ENCODE measurements at places on chromosomes 2 and 18.

DNA sequence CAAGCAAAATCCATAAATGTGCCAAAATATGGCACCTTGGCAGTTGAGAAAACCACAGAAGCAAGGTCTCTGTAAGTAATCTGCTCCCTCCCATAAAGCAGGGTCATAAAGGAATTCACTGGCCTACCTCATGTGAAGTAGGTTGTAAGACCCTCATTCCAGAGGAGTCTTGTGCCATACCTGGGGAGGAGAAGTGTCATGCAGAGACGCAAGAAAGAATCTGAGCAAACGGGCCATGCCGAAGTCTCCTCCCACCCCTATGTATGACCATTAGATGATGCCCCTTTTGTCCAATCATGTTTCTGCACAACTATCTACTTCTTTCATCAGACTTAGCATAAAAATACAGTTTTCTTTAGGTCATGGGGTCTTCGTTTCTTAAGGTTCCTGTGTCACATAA, 14.6 kb downstream of the NMUR1 start:
- DNase-seq: no peak

DNA sequence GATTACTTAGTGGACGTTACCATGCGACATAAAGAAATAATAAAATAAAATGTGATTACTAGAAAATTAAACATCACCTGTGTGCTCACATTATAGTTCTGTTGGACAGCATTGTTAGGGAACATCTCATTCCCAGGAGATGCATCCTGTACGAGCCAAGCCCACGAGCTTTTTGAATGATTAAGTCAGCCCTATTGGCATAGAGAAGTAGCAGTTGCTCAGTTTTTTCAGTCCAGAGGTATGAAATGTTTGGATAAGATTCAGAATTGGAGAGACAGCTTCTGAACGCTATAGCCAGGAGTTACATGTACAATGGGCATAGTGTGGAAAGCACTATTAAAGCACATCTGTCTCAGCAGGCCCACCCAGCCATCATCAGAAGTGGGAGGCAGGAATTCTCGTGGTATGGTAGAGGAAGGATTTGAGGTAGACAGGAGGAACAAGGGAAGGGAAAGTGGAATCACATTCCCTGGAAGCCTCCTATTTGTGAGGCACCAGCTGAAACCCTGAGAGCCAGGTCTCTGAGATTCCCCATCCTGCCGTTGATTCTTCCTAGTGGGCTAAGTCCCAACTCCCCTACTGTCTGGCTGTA, 8.6 kb downstream of the SPATS2L start:
- no peak for DNase-seq

- peak; percentile 76 for DNase-seq
Observed at GRCh38 chr18:77067291-77068061, 65.1 kb downstream of the MBP start.

DNA sequence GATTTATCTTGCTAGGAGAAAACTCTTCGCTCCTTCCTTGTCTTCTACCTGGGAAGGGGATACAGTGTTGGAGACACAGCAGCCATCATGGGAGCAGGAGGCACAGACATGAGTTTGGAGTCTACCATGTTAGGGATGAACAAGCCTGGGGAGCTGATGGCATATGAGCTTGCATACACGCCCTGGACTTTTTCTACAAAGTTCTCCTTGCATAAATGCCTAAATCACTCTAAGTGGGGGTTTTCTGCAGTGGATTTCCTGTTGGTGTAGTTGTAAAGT, 3.6 kb upstream of the HS1BP3 start:
- DNase-seq: no peak

DNA sequence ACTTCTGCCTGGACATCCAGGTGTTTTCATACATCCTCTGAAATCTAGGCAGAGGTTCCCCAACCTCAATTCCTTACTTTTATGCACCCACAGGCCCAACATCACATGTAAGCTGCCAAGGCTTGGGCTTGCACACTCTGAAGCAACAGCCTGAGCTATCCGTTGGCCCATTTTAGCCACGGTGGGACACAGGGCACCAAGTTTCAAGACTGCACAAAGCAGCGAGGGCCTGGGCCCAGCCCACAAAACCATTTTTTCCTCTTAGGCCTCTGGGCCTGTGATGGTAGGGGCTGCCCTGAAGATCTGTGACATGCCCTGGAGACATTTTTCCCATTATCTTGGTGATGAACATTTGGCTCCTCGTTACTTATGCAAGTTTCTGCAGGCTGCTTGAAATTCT, 5.9 kb downstream of the C2orf69 start:
- DNase-seq: no peak

DNA sequence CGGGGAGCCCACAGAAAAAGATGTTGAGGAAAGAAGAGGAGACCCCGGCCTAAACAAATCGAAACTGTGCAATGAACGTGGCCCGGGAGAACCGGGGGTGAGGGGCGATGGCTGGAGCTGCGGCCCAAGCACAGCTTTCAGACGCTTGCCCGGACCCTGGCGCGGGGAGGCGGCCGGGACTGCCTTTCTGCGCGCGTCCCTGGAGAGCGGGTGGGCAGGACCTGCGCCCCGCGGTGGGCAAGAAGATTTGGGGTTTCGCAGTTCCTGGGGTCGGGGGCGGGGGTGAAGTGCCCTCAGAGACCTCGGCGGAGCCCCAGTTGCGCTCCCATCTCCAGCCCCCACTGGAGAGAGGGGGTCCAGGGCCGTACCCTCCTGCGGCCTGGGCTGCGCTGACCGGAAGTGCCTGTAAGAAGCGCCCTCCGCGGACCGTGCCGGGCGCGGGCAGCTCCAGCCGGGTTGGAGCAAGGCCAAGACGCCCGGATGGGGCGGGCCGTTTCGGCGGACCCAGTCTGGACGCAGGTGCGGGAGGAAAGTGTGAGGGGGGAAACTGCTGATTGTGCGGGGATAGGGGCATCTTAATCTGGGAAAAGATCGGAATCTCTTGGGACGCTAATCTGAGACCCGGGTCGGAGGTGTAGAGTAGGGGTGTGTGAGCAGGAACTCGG, 11.6 kb downstream of the EN1 start:
- DNase-seq: no peak

GRCh38 chr2:64943387-64944150, 45.6 kb upstream of the SLC1A4 start:
- no peak for DNase-seq

- no peak for DNase-seq
Observed at GRCh38 chr2:16069933-16070647, 129.7 kb downstream of the MYCN start.

- no peak for DNase-seq
Observed at GRCh38 chr18:8614875-8615274, 5.6 kb downstream of the RAB12 start.

- peak; percentile 18 for DNase-seq
Observed at GRCh38 chr2:86482034-86482433, 40.9 kb downstream of the KDM3A start.

DNA sequence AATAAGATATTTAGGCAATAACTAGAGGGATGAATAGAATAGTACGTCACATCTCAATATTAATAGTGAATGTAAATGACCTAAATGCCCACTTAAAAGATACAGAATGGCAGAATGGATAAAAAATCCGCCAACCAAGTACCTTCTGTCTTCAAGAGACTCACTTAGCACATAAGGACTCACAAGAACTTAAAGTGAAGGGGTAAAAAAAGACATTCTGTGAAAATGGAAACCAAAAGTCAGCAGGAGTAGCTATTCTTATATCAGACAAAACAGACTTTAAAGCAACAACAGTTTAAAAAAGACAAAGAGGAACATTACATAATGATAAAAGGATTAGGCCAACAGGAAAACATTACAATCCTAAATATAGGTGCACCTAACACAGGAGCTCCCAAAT, 56.7 kb upstream of the DSC1 start:
- DNase-seq: no peak

DNA sequence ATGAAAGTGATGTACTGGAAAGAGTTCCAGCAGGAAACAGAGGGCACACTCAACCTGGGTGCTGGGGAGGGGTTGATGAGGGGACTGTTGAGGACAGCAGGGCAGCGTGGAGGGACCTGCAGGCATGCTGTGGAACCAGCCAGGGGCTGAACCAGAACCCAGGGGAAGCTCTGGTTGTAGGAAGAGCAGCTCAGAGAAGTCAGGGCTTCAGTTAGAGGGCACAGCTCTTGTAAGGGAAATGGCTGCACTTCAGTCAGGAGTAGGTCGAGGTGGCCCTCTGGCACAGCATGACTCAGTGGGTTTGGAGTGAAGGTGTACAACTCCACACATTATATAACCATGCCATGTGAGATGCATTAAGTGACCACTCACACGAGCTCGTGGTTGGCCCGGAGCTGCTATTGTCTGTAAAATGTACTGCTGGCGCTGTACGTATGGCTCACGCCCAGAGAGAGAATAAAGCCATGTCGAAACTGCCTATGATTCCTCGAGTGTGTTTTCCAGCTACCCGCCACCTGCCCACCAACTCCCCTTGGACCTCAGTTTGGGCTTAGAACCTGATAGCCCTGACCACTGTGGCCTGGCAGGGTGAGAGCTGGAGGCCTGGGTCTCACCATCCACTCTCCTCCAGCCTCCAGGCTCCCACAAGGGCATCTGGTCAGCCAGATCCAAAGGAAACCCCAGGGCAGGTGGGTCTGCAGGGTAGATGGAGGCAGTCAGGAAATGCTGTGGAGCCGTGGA, 136.5 kb upstream of the HS6ST1 start:
- DNase-seq: no peak

DNA sequence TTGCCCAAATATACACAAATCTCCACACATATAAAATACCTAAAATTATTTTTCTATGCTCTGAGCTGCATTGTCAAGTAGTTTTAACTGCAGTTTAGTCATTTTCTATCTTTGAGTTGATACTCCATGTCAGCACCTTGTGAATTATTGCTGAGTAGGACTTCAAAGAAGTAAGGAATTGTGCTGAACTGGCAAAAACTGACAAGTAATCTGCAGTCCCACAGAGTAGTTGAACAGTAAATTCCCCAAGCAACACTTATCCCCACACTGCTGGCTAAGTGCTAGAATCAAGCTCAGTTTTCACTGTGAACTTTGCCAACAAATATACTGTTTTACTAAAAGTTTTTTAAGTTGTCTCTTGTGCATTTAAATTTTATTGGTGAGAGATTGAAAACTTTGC, 141.8 kb upstream of the ST6GAL2 start:
- no peak for DNase-seq

DNA sequence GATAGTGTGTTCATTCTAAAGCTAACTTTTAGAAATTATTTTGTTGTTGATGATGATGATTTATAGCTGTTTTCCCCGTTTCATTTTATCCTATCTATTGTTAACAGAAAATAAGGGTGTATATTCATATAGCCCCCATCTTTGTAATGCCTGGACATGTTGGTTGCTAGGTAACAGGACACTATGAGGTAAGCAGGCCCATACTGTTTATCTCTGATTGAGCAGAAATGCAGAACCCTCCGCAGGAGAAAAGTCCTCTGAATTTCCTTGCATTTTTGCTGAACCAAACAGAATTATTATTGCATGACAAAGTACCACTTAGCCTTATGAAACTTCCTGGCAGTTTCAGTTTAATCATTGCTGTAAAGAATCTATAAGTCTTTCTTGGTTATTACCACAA, 339.4 kb downstream of the DCC start:
- DNase-seq: no peak

GRCh38 chr2:207983641-207984042, 41.7 kb downstream of the PLEKHM3 start:
- DNase-seq: no peak

GRCh38 chr2:159285929-159286708, at the start of gene WDSUB1:
Gene WDSUB1 (minus strand): TSS chr2:159286703. CDS start chr2:159283069, 3,634 bp downstream.
- peak; percentile 44 for DNase-seq

DNA sequence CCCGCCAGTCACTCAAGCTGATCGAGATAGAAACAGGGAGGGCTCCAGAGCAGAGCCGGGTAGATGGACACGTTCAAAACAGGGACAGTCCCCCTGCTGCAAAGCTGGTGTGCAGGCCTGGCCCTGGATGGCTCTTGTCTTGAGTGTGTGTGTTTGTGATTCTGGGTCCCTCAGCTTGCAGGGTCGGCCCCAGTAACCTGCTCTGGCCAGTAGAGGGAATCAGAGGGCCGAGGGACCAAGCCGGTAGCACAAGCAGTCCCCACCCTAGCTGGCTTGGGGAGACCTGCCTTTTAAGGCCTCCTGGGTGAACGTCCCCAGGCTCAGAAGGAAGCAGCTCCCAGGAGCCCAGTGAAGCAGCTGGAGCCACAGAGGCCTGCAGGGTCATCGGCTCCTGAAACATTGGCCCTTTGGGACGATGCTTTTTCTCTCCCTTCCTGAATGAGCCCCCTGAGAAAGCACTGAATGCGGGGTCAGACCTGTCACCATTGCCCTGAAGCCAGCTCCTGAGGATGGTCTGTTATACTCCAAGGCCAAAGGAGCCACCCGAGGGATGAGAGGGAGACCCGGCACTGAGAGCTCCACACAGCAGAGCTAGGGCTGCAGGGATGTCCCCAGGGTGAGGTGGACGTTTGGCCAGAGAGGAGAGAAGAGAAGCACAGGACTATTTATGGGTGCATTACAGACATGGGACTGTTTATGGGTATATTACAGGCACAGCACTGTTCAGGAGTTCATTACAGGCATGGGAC, 15.4 kb upstream of the MLPH start:
- peak; percentile 66 for DNase-seq

GRCh38 chr2:190069936-190070696, 7.6 kb upstream of the MSTN start:
- DNase-seq: peak; percentile 36

DNA sequence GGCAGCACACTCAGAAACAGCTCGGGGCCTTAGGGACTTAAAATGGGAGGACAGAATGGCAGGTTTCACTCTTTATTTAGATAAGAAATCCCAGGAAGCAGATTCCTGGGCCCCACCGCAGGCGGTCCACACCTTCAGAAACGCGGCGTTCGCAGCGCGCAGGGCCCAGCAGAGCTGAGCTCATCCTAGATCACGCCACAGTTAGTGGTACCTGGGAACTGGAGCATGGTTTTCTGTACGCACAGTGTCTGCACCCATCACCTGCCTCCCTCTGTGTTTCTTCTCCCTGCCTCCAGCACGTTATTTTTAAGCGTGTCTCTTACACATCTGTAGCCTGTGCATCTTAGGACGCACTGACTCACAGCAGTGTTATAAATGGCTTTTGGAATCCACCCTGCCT, 242.1 kb downstream of the ALPK2 start:
- no peak for DNase-seq

DNA sequence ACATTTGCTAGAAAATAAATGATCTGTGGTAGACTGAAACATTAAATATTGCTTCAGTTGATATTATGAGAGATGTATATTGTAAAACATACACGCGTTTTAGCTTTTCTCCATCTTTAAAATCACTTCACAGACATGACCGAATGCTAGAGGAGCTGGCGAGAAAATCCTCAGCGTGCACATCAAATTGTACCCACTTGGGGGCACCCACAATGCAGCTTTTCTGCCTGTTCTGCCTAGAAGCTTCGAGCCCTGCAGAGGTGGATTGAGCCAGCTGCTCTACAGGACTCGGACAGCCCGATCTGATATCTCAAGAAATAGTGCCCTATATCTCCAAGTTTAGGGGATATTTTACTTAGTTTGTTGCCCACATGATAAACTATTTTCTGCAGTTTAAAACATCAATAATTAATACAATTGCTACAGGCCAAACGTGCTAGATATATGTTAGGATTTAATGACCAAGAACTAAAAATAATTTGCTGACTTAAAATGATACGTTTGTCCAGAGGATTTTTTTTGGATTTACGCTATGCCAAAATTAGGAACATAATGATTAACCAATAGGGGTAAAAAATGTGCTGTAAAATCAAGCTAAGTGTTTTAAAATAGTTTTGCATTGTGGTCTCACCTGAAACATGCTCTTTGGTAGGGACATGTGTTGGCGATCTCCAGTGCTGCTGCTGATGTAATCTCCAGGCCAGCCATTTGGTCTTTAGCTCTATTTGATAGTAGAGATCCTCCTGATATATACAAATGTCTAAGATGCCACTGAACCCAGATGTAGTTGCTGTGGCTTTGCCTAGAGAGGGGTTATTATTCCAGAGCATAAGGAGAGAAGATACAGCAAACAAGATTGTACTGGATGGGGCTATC, 22.3 kb upstream of the ATP5MC3 start:
- DNase-seq: peak; percentile 74

Data from activated CD4-positive, alpha-beta T cell treated with anti-CD3 and anti-CD28 coated beads for 48 hours (primary cell).